Activated CD8-positive, alpha-beta T cell treated with anti-CD3 and anti-CD28 coated beads for 36 hours (primary cell): ENCODE measurements at places on chromosomes 12 and 14. TPM values are rescaled to one million over a fixed set of nuclear protein-coding genes. Genes with fewer than 3 reads are reported as not detected.

DNA sequence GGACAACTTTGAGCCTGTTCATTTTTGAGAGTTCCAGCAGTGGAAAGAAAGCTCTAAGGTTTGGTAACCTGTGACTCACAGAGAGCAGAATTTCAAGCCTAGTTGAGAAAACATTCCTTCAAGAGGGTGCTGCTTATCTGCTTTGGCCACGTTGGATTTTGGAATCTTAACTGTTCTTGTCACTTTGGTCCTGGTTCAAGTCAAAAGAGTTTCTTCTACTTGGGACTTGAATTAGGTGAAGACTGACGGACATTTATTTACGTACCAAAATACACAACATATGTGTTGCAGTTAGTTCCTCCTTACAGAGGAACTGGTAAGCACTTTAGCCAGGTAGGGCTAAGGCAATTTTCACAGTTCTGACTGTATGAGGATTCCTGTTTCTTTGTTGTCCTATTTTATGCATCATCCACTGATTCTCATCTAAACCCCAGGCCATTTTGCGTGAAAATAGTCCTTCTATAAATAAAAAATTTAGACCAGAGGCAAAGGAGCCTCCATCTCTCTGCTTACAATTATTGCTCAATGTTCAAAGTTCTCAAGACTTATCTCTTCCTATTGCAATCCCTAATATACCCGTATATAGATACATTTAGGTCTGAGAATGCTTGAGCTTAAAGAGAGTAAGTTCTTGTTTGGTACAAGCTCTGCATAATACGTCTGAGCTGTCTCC, 580.9 kb downstream of the DIO2 start:
- no peaks in the 10 kb centered on the region for H3K27me3 ChIP-seq
- H3K27ac ChIP-seq = no peak overlapping the region
- H3K36me3 ChIP-seq = no peaks in the 10 kb centered on the region
- no peak overlapping the region for H3K4me3 ChIP-seq

GRCh38 chr12:15726027-15726877, 62.9 kb downstream of the EPS8 start:
- no peaks in the 10 kb centered on the region for H3K36me3 ChIP-seq
- H3K27ac ChIP-seq = no peak overlapping the region
- H3K4me1 ChIP-seq = no peaks in the 10 kb centered on the region
- peaks cover 4% of the 10 kb centered on the region for H3K27me3 ChIP-seq
- DNase-seq = no peak
- no peak overlapping the region for H3K4me3 ChIP-seq

TAS2R20 gene
- total RNA-seq = 0.81 TPM

GARIN6 gene
- total RNA-seq = not detected

SLCO1A2 gene
- total RNA-seq = not detected

GRCh38 chr12:79983492-79983891, 48.6 kb upstream of the PPP1R12A start:
- no peak for DNase-seq
- no peak overlapping the region for H3K4me3 ChIP-seq
- H3K36me3 ChIP-seq = no peaks in the 10 kb centered on the region
- H3K27ac ChIP-seq = no peak overlapping the region

TAS2R30 gene
- 2.3 TPM for total RNA-seq

TSPAN19 gene
- not detected for total RNA-seq

- H3K36me3 ChIP-seq = no peaks in the 10 kb centered on the region
- no peak overlapping the region for H3K4me3 ChIP-seq
- H3K27me3 ChIP-seq = no peaks in the 10 kb centered on the region
- DNase-seq = no peak
- peaks cover 8% of the 10 kb centered on the region for H3K4me1 ChIP-seq
- no peak overlapping the region for H3K27ac ChIP-seq
Measured at GRCh38 chr12:67750513-67751183, 102.1 kb downstream of the DYRK2 start.

- no peaks in the 10 kb centered on the region for H3K27me3 ChIP-seq
- DNase-seq = no peak
- peak overlapping the region; percentile 49 for H3K27ac ChIP-seq
- peaks cover 47% of the 10 kb centered on the region for H3K36me3 ChIP-seq
- H3K4me1 ChIP-seq = peaks cover 74% of the 10 kb centered on the region
Measured at GRCh38 chr12:9698681-9699080, 29.2 kb downstream of the CLEC2D start.

DNA sequence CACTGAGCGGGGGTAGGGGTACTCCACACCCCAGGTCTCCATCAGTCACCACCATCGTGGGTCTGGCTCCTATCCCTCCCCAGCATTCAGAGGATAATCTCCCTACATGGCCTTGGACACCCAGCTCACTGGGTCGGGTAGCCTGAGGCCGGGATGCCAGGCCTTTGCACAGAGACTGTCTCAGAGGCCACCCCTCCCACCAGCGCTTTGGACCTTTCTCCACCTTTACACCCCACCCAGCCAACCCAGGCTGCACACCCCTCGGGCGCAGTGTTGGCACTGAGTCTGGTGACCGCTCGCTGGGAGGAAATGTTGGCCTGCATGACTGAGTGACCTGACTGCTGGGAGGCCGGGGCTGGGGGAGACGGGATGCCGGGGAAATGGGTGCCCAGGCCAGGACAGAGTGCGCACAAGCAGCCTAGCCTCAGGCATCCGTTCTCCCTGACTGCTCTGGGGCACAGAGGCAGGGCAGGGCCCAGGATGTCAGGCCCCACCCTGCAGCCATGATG, 10.6 kb upstream of the LBHD2 start:
- no peak for DNase-seq
- peaks cover 4% of the 10 kb centered on the region for H3K27me3 ChIP-seq
- H3K27ac ChIP-seq = no peak overlapping the region
- H3K4me1 ChIP-seq = no peaks in the 10 kb centered on the region

DNA sequence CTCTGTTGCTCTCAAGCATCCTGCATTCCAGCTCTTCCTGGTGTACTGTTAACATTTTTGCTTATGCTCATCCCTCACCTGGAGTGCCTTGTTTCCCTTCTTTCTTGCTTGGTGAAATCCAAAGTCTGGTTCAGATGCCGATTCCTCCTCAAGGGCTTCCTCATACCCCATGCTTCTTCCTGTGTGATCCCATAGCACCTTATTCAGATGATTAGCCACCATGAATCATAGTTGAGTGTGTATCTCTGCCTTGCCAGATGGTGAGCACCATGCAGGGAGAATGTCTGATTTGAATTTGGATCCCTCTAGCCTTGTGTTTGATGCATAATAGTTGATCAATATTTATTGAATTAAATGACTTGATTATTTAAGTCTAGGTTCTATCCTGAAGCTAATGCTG, 39.4 kb upstream of the ANO4 start:
- no peaks in the 10 kb centered on the region for H3K36me3 ChIP-seq
- H3K4me3 ChIP-seq = no peak overlapping the region
- no peak overlapping the region for H3K27ac ChIP-seq
- no peaks in the 10 kb centered on the region for H3K4me1 ChIP-seq
- no peak for DNase-seq

- no peaks in the 10 kb centered on the region for H3K4me1 ChIP-seq
- H3K36me3 ChIP-seq = no peaks in the 10 kb centered on the region
- DNase-seq = no peak
- no peak overlapping the region for H3K27ac ChIP-seq
Measured at GRCh38 chr12:131188131-131189050, 234.7 kb downstream of the ADGRD1 start.

GRCh38 chr12:31001581-31002360, 71.9 kb upstream of the DDX11 start:
- no peaks in the 10 kb centered on the region for H3K27me3 ChIP-seq
- no peak overlapping the region for H3K4me3 ChIP-seq
- no peak overlapping the region for H3K27ac ChIP-seq
- H3K36me3 ChIP-seq = no peaks in the 10 kb centered on the region

GRCh38 chr12:15829949-15830348, 40.8 kb upstream of the EPS8 start:
- H3K4me3 ChIP-seq = no peak overlapping the region
- no peaks in the 10 kb centered on the region for H3K36me3 ChIP-seq
- H3K4me1 ChIP-seq = no peaks in the 10 kb centered on the region

DNA sequence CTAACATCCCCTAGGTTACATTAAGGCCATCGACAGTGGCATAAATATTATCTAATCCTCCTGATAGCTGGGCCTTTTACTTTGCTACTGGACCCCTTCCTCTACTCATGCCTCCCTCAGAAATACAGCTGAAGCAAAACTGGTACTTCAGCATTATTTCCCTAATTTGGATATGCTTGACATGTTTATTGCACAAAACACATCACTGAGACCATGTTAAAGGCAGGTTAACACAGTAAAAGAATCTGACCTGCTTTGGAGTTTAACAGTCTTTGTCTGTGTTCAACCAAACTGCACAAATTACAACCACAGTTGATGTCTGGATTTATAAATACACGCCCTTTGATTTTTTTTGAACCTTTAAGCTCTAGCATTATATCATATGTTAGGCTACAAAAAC, 156.6 kb downstream of the FOXA1 start:
- no peak overlapping the region for H3K4me3 ChIP-seq
- H3K27me3 ChIP-seq = no peaks in the 10 kb centered on the region
- no peaks in the 10 kb centered on the region for H3K4me1 ChIP-seq
- H3K27ac ChIP-seq = no peak overlapping the region

DNA sequence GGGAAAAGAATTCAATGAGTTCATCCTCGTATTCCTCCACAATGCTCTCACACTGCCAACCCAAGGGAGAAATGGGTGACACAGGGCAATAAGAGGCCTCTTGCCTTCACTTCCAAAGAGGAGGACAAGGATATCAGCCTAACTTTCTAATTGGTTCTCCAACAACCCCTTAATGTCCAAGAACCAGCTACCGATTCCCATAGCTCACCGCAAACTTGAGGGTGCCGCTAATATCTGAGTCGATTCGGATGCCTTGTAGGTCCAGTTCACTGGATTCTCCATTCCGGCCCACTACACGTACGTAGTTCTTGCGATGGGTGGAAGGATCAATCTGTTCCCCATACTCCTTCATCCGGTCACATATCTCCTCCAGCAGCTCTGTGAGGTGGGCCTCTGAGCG, 4.8 kb downstream of the CNPY2 start:
- DNase-seq = no peak
- peaks cover 35% of the 10 kb centered on the region for H3K36me3 ChIP-seq
- no peaks in the 10 kb centered on the region for H3K27me3 ChIP-seq
- H3K27ac ChIP-seq = peak overlapping the region; percentile 38
